ENCODE measurements at places on chromosomes 11 and 22.

DNA sequence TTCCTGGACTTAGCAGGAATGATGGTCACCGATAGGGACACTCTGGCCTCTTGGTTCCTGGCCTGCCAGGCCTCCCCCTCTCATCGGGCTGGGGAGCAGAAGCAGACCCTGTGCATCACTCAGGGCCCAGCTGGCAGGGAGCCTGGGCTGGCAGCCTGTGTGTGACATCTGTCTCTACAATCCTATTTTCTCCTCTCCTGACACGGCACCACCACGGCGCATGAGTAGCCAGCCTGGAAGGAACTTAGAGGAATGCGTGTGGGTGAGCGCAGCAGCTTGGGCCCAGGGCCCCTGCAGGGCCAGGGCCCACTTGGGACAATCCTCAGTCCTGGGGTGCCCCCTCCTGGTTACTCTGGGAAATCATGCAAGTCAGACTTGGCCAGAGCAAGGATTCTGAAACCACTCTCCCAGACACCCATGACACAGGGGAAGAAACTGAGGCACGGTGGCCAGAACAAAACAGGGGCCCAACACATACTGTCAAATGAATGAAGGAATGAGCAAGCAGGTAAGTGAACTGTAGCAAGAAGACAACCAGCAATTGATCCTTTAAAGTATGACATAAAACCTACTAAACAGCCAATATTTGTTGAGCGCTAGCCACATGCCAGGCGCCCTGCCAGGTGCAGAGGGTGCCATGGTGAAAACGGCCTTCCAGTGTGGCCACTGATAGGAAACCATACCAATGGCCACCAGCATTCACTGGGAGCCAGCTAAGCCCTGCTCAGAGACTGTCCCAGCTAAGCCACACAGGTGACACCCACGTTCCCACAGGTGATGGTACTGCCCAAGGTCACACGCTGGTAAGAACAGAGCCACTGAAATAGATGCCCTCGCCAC lies 13.3 kb downstream of the RSPH14 start:
- peak; percentile 84 for DNase-seq

DNA sequence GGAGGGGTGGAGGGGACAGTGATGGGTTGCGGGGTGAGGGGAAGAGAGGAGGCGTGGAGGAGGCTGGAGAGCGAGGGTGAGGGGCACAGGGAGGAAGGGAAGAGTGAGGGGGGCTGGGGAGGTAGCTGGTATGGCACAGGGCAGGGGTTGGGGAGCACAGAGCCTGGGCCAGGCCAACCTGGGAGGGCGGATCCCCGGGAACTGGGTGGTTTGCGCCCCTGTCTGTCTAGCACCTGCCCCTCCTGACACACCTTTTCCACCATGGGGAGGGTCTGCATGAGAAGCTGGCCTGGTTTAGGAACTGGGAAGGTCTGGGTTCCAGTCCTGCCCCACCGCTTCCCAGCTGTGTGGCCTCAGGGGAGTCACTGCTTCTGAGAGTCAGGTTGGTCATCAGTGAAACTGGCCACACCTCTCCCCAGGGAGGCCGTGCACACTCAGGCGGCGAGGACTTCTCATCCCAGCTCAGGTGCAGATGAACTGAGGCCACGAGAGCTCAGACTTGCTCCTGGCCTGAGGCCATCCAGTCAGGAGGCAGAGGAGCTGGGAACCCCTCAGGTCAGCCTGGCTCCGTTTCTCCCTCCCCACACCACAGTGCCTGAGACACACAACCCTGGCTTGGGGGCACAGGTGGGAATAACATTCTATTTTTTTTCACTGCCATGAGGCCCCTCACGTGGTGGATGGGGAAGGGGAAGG lies 95.6 kb downstream of the PHF21B start:
- DNase-seq: no peak

DNA sequence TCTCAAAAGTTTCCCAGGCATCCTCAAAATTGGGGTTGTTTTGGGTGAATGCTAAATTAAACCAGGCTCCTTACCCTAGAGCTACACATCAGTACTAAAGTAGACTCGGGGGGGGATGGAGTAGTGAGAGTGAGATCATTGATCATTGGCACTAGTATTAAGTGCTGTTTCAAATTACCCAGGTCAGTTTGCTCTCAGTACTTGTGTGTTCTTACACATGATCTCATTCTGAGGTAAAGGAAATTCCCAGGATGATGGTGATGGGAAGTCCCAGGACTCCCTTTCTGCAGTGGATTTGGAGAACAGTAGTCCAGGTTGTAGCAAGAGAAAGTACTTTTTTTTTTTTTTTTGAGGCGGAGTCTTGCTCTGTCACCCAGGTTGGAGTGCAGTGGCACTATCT lies 12.5 kb downstream of the RBM4 start:
- DNase-seq: no peak

DNA sequence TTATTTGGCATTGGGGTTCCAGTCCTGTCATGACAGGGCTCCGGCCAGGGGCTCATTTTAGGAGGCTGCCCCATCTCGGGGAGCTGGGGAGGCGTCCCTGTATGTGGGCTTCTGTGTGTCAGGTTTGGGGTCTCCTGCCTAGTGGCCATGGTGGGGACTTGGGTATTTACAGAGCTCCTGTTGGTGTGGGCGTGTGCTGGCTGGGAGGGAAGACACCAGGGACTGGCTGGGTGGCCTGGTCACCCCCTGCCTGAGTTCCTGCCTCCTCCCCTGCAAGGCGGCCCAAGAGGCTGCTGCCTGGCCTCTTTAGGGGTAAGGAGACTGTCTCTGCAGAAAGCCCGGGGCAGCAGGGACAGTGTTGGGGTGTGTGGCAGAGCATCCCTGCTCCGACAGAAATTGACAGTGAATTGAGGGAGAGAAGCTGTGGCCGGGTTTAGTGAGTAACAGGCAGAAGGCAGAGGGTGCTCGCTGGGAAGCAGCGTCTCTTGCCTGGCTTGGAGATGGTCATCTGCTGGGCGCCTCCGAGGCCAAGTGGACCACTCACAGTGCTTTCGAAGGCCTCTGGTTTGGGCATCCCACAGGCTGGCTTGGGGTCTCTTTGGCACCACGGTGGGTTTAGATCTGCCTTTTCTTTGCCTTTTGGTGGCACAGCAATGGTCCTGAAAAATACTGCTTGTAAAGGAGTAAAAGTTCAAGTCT lies 40.3 kb upstream of the GRAMD4 start:
- no peak for DNase-seq

DNA sequence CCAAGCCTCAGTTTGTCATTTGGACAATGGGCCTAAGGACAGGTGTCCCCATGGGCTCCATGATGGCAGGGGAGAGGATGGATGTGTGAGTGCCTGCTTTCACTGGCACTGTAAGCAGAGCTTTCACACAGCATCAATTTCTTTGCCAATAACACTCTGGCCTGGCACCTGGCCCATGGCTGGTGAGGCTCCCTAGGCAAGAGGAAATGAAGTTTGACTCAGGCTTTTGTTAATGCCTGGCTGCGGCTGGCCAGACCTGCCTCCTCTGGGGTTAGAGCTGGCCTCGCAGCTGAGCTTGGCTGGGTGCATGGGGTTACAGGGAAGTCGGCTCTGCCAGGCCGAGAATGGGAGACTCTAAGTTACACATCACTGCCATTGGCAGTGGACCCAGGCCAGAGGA lies 30.0 kb upstream of the SEZ6L start:
- DNase-seq: no peak

Measured in GM13977 (cell line).